Naive thymus-derived CD8-positive, alpha-beta T cell (primary cell): ENCODE measurements at places on chromosomes 3 and 15.
A peak's percentile ranks its signal among the peaks of the same experiment; 100 is the strongest.

DNA sequence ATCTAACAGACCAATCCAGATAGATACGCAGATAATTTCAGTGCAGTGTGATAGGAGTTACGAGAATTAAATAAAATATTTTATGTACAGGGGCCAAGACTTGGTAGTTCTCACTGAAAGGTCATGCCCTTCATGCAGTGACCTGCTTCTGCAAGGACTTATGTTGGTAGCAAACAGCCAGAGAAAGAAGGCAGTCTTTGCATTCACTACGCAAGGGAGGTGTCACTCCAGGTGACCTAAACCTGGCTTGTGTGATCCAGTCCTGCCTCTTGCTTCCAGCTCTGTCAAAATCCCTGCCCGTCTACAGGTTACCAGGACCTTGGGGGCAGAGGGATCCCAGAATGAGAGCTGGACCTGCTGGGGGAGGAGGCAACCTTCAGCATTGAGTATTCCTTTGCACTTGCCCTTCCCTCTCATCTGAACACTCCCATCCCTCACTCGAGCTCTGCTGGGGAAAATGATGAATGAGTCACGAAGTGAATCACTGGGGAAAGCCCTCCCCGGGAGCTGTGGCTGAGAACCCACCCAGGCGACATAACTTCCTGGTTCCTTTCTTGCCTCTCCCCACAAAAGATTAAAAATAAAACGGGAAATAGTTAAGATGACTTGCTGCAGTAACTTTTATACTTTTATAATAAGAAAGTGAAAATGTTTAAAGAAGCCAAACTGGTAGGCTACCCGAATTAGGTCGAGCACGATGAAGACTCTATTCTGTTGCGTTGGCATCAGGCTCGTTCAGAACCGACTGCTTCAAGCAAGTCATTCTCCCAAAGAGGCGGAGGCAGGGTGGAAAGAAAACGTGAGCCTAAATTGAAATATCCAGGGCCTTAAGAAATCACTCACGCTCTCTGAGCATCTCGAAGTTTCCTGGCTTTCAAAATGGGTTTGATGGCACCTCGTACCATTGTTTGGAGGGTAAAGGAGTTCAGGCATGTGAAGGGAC is 216.1 kb downstream of the SLCO3A1 start:
- H3K4me1 ChIP-seq: peaks cover 35% of the 10 kb centered on the region
- H3K36me3 ChIP-seq: no peaks in the 10 kb centered on the region
- DNase-seq: no peak
- peak overlapping the region; percentile 86 for H3K27ac ChIP-seq
- peak overlapping the region; percentile 52 for H3K4me3 ChIP-seq

DNA sequence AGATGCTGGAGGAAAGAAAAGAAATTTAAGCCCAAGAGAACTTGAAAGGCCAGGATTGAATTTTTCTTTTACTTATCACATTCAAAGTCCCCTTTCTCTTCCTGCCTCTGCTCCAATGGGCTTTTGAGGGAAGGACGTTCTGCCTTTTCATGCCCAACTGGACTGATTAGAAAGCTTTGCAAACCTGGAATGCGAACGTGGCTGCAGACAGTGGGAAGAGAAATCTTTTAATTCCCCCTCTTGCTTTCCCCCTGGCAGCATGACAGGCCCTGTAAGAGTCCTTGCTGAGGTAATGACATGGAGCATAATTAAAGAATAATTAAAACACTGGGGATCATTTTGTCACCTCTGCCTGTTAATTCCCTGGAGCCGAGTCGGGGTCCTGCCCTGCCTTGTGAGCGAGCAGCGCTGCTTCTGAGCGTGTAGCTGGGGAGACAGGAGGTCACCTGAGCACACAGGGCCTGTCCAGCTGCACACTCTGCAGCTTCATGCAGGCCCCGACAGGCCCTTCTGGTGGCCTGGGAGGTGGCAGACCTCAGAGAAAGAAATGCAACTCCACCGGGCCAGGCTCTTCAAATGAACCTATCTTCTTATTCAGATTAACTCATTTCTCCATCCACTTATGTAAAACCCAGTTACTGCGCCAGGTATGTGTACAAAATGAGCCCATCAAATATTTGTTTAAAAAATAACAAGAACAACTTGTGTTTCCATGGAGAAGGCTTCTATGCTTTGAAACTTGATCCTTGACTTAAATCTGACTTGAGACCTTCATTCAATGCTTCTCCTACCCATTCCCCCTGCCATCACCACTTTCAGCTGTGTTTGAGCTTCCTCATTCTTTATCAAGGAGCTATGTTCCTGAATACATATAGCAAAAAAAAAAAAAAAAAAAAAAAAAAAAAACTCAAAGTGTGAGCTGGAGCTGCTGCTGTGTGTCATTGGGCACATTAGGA is 628.2 kb upstream of the CFAP20DC start:
- H3K36me3 ChIP-seq: no peaks in the 10 kb centered on the region
- no peaks in the 10 kb centered on the region for H3K27me3 ChIP-seq
- peaks cover 2% of the 10 kb centered on the region for H3K4me1 ChIP-seq
- no peak for DNase-seq
- no peak overlapping the region for H3K27ac ChIP-seq

DNA sequence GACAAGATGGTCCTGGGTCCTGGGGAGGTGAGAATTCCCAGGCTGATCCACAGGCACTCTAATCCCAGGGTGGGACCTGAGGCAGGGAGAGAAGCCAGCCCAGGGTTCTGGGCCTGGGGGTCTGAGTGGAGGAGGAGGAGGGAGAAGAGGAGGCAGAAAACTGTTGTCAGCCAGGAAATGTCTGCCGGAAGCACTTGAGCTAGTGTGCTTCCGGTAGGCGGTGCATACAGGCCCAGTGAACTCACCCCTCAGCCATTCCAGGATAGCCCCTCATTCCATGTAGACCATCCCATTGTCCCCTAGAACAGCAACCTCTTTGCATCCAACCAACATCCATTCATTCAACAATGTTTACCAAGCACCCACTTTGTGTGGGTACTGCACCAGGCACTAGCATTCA is 47.9 kb upstream of the LCTL start:
- peaks cover 19% of the 10 kb centered on the region for H3K4me1 ChIP-seq
- H3K27ac ChIP-seq: no peak overlapping the region
- DNase-seq: no peak
- no peak overlapping the region for H3K4me3 ChIP-seq
- no peaks in the 10 kb centered on the region for H3K27me3 ChIP-seq
- H3K36me3 ChIP-seq: peaks cover 3% of the 10 kb centered on the region

GRCh38 chr3:186612065-186612464 is 795 bp upstream of the AHSG start:
- peaks cover 15% of the 10 kb centered on the region for H3K4me1 ChIP-seq
- DNase-seq: no peak
- H3K36me3 ChIP-seq: no peaks in the 10 kb centered on the region
- H3K27ac ChIP-seq: no peak overlapping the region

GRCh38 chr3:49734752-49735151 is 11.0 kb upstream of the GMPPB start:
- peaks cover 10% of the 10 kb centered on the region for H3K36me3 ChIP-seq
- no peak overlapping the region for H3K27ac ChIP-seq
- DNase-seq: no peak
- no peak overlapping the region for H3K4me3 ChIP-seq

DNA sequence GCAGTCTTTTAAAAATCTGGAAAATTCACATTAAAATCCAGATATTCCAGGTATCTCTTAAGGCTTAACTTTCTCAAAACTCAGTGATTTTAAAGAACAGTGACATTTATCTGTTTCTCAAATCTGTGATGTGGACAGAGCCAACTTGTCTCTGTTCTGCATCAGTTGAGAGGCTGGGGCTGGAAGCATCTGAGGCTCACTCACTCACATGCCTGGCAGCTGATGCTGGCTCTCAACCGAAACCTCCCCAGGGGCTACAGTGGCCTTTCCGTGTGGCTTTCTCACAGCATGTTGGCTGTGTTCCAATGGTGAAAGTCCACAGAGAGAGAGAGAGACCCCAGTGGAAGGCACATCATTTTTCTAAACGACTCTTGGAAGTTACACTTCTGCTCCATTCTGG is 53.5 kb downstream of the CEMIP start:
- no peak overlapping the region for H3K4me3 ChIP-seq
- no peak for DNase-seq
- H3K36me3 ChIP-seq: no peaks in the 10 kb centered on the region
- no peak overlapping the region for H3K27ac ChIP-seq
- no peaks in the 10 kb centered on the region for H3K4me1 ChIP-seq

DNA sequence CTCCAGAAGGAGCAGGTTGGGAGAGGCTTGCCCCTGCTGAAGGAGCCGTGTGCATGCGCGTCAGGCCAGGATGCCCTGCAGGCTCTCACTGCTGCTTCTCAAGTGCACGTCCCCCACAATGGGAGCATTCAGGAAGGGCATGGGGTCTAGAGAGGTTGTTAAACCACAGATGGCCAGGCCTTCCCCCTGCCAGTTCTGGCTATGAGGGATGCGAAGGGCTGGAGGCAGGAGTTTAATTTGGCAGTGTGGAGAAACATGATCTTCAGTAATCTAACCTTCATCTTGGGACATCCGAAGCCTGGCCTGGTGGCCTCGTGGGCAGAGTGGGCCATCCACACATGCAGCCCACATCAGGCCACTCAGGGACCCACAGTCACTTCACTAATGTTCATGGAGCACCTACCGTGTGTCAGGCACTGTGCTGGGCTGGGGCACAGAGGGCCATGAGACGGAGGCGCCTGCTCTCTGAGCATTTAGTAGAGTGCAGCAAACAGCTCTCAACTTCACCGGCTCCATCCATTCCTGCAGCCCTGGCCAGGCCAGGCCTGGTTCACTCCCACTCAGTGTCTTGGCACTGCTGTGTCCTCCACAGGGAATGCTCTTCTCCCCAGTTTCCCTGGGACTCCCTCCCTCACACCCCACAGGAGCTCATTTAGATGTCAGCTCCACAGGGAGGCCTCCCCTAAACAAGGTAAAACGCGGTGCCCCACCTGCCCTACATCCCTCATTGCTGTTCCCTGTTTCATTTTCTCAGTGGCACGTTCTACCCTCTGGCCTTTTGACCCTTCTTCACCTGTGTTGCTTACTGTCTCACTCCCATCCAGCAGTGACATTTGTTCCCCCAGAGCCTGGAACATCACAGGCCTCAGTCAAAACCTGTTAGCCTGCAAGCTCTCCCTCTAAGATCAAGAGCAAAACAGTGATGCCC is 4.0 kb downstream of the CFAP100 start:
- no peaks in the 10 kb centered on the region for H3K36me3 ChIP-seq
- no peaks in the 10 kb centered on the region for H3K4me1 ChIP-seq
- no peak overlapping the region for H3K4me3 ChIP-seq
- peaks cover 43% of the 10 kb centered on the region for H3K27me3 ChIP-seq

GRCh38 chr3:173945170-173945569 is 547.6 kb downstream of the NLGN1 start:
- no peak overlapping the region for H3K4me3 ChIP-seq
- no peaks in the 10 kb centered on the region for H3K4me1 ChIP-seq
- no peak for DNase-seq
- H3K27me3 ChIP-seq: no peaks in the 10 kb centered on the region

DNA sequence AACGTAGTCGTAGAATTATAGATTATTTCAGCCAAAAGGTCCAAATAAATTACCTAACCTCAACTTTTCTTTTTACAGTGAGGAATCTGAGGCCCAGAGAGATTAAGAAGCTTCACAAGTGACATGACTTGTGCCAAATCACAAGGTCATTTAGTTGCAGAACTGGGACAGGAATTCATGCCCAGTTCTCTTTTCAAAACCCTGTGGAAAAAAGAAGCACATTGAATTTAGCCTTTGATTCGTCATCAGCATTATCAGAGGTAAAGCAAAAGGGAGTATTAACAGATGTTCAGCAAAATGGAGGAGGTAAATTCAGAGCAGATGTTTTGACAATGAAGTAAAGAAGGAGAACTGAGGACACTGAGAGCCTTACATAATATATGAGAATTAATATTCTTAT is 4.5 kb downstream of the SERPINI2 start:
- DNase-seq: no peak
- H3K36me3 ChIP-seq: no peaks in the 10 kb centered on the region
- no peak overlapping the region for H3K4me3 ChIP-seq
- H3K27ac ChIP-seq: no peak overlapping the region
- no peaks in the 10 kb centered on the region for H3K4me1 ChIP-seq

GRCh38 chr3:197590313-197590962 is 34.7 kb upstream of the BDH1 start:
- no peaks in the 10 kb centered on the region for H3K36me3 ChIP-seq
- no peak for DNase-seq
- H3K27me3 ChIP-seq: no peaks in the 10 kb centered on the region
- H3K4me3 ChIP-seq: no peak overlapping the region
- H3K27ac ChIP-seq: no peak overlapping the region

GRCh38 chr3:173096994-173097785 is 43.8 kb downstream of the SPATA16 start:
- no peaks in the 10 kb centered on the region for H3K27me3 ChIP-seq
- no peaks in the 10 kb centered on the region for H3K36me3 ChIP-seq
- no peak overlapping the region for H3K27ac ChIP-seq
- no peak for DNase-seq

DNA sequence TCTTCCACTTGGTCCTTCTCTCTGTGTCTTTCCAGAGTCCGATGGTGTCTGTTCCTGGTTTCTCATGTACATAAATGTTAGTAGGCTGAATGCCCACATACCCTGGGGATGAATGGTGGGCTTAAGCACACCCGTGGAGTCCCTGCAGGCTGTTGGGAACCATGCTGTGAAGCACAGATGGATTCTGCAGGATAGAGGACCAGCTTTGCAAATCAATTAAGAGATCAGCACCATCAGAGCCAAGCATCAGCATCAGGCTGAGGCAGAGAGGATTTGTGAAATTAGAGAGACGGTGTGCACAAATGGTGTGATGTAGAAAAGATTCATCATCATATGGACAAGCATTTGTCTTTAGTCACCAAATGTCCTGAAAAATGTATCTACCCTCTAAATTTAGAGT is 127.1 kb downstream of the SV2B start:
- no peak overlapping the region for H3K27ac ChIP-seq
- H3K4me1 ChIP-seq: no peaks in the 10 kb centered on the region

DNA sequence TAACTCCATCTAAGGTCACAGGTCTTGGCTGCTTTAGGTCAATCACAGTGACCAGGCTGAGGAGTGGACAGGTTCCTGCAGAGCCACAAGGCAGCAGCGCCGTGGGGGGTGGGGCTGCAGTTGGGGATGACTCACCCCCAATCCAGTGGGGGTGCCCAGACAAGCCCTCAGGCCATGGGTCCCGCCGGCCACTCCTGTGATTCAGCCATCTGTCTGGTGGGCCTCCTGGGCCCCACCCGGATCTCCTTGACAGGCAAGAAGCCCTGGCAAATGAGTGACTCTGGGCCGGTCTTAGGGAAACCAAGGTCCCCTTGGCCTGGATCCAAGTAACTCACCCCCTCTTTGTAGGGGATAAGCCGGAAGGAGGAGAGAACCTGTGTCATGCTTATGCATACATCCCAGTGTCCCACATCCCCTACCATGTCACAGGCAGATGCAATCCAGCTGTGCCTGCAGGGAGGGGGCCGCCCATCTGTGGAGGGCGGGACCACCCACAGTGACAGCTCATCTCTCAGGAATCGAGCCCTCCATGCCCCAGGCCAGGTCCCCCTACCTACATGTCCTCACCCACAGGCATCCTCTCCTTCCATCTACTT is 495 bp upstream of the COL7A1 start:
- peaks cover 6% of the 10 kb centered on the region for H3K4me1 ChIP-seq
- H3K27ac ChIP-seq: peak overlapping the region; percentile 84
- no peak overlapping the region for H3K4me3 ChIP-seq

- H3K36me3 ChIP-seq: no peaks in the 10 kb centered on the region
- no peak overlapping the region for H3K4me3 ChIP-seq
- no peaks in the 10 kb centered on the region for H3K4me1 ChIP-seq
- DNase-seq: no peak
- H3K27me3 ChIP-seq: no peaks in the 10 kb centered on the region
Measured at GRCh38 chr15:77208241-77208640, 137.3 kb upstream of the TSPAN3 start.
